BE2C (cell line): ENCODE measurements at places on chromosomes 3 and 15.

GRCh38 chr3:32104492-32104891 lies 1.9 kb upstream of the GPD1L start:
- DNase-seq = no peak

GRCh38 chr3:64158334-64158733 lies 66.9 kb downstream of the PRICKLE2 start:
- no peak for DNase-seq

DNA sequence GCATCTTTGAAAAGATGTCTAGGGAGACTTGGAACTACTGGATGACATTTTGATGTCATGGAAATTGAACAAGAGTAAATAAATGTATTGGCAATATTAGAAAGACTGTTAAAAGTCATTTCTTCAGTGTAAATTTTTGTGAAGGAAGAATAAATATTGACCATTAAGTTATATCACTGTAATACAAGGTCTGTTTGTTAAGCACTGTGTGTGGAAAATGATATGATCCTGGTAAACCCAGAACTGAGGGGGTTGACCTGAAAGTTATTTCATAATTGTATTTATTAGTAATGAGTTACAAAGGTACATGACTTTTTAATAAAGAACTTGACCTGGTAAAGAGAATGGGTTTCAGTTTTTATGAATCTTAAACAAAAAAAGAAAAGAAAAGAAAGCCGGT lies 106.6 kb downstream of the B3GALNT1 start:
- no peak for DNase-seq

GRCh38 chr3:197520311-197521276 lies 35.2 kb downstream of the BDH1 start:
- peak; percentile 94 for DNase-seq

DNA sequence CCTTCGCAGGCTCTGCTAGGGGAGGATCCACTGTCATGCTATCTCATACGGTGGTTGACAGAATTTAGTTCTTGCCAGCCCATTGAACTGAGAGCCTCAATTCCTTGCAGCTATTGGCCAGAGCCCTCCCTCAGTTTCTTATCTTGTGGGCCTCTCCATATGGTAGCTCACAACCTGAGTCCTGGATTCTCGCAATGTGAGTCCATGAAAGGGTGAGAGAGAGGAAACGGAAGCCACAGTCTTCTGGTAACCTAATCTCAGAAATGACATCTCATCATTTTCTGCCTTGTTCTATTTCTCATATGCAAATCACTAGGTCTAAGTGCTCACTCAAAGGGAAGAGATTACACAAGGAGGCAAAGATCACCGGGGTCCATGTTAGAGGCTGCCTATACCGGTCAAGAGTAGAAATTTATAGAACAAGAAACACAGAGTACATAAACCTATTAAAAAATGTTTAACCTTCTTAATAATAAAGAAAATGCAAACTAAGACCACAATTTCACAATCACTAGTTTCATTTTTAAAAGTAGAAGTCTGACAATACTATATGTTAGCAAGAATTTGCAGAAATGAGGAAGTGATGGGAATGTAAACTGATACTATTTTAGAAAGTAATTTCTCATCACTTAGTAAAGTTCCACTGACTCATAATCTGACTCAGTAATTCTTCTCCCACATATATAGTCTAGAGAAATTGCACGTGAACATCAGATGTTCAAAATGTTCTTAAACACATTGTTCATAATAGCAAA lies 378.4 kb upstream of the AGTR1 start:
- DNase-seq = no peak

GRCh38 chr3:124995460-124995994 lies 60.3 kb downstream of the HEG1 start:
- DNase-seq = peak; percentile 71
